ENCODE measurements at places on chromosomes 16 and 17.

- peaks cover 2% of the 10 kb centered on the region for H3K4me1 ChIP-seq
- peaks cover 12% of the 10 kb centered on the region for H3K27me3 ChIP-seq
- H3K27ac ChIP-seq = no peak overlapping the region
- no peak overlapping the region for H3K4me3 ChIP-seq
- no peak for DNase-seq
Observed at GRCh38 chr17:82736511-82737185, 1.2 kb downstream of the FN3K start.

- no peak overlapping the region for H3K4me3 ChIP-seq
- H3K27ac ChIP-seq = no peak overlapping the region
- peak; percentile 14 for DNase-seq
- no peaks in the 10 kb centered on the region for H3K4me1 ChIP-seq
- H3K36me3 ChIP-seq = no peaks in the 10 kb centered on the region
Observed at GRCh38 chr16:49592546-49593423, 219.2 kb downstream of the C16orf78 start.

- no peak overlapping the region for H3K27ac ChIP-seq
- H3K27me3 ChIP-seq = no peaks in the 10 kb centered on the region
- H3K36me3 ChIP-seq = no peaks in the 10 kb centered on the region
- no peak for DNase-seq
Observed at GRCh38 chr16:55467898-55468297, 11.1 kb upstream of the MMP2 start.

DNA sequence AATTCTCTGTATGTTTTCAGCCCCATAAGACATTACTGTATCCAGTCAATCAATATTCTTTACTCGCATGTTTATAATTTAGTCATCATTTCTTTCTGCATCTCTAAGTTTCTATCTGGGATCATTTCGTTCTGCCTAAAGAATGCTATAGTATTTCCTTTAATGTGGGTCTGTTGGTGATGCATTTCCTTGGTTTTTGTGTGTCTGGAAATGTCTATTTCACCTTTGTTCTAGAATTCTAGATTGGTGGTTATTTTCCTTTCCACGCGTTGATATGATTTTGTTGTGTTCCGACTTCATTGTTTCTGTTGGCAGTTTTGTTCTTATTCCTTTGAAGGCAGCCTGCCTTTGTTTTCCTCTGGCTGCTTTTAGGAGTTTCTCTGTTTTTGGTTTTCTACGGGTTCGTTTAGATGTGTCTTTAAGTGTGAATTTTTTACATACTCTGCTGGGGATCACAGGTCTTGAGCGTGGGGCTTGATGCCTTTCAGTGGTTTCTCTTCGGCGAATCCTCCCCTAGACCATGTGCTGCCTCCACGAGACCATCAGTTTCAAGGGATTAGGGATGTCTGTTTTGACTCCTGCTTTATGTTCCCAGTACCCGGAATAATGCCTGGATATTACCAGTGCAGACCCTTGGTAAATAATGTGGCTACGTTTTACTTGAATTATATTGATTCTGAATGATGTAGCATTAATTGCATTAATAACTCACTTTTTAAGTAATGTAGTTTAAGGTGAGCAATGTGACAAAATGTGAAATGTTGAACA lies 23.5 kb downstream of the POLR3E start:
- H3K27ac ChIP-seq = no peak overlapping the region
- H3K36me3 ChIP-seq = peaks cover 85% of the 10 kb centered on the region
- H3K27me3 ChIP-seq = no peaks in the 10 kb centered on the region
- no peaks in the 10 kb centered on the region for H3K4me1 ChIP-seq
- no peak overlapping the region for H3K4me3 ChIP-seq
- no peak for DNase-seq

DNA sequence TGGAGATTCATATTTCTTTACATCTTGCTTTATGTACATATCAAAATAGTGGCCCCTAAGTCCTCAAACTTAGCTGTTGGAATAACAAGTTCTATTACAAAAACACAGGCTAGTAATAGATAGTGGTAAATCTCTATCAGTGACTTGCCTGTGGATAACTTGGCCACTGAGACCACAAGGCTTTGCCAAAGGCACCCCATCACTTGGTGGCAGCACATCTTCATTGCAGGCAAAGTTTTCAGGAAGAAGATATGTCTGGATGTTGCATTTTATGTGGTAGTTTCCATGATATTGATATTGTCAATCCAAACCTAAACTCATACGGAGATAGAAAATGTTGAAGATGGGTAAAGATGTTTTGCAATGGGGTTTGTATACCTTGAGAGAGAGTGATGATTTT lies 58.5 kb downstream of the KNOP1 start:
- no peaks in the 10 kb centered on the region for H3K4me1 ChIP-seq
- no peak for DNase-seq
- H3K27me3 ChIP-seq = no peaks in the 10 kb centered on the region
- peaks cover 24% of the 10 kb centered on the region for H3K36me3 ChIP-seq
- no peak overlapping the region for H3K4me3 ChIP-seq
- H3K27ac ChIP-seq = no peak overlapping the region

GRCh38 chr17:5585836-5586521 lies 1.7 kb upstream of the NLRP1 start:
- peak overlapping the region; percentile 87 for H3K27ac ChIP-seq
- no peak for DNase-seq
- H3K4me1 ChIP-seq = peaks cover 60% of the 10 kb centered on the region
- H3K27me3 ChIP-seq = no peaks in the 10 kb centered on the region
- H3K36me3 ChIP-seq = peaks cover 16% of the 10 kb centered on the region

DNA sequence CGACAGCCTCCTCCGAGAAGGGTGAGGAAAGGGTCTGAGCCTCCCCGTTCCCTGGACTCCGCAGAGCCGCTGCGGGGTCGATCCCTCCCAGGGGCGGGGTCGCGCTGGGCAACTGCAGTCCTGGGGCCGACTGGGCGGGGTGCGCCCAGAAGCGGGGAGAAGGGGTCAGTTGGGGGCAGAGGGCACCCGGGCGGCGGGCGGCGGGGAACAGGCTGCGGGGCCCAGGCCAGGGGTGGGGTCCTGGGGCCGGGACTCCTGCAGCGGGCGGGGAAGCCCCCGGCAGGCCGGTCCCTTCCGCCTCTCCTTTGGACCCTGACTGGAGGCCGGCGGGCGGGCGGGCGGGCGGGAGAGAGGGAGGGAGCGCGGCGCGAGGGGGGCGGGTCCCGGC lies 352 bp downstream of the GGNBP2 start:
- no peaks in the 10 kb centered on the region for H3K27me3 ChIP-seq
- no peak for DNase-seq
- no peaks in the 10 kb centered on the region for H3K36me3 ChIP-seq
- peak overlapping the region; percentile 97 for H3K27ac ChIP-seq
- peak overlapping the region; percentile 96 for H3K4me3 ChIP-seq

- H3K36me3 ChIP-seq = no peaks in the 10 kb centered on the region
- H3K27ac ChIP-seq = no peak overlapping the region
- H3K27me3 ChIP-seq = no peaks in the 10 kb centered on the region
- DNase-seq = no peak
Observed at GRCh38 chr17:34651402-34651811, 72.0 kb downstream of the TMEM132E start.

GRCh38 chr16:3097266-3097665 lies 1.8 kb downstream of the ZSCAN10 start:
- no peaks in the 10 kb centered on the region for H3K36me3 ChIP-seq
- no peaks in the 10 kb centered on the region for H3K27me3 ChIP-seq
- H3K4me1 ChIP-seq = peaks cover 50% of the 10 kb centered on the region
- no peak overlapping the region for H3K4me3 ChIP-seq
- H3K27ac ChIP-seq = no peak overlapping the region

GRCh38 chr17:57158325-57158724 lies 73.3 kb downstream of the AKAP1 start:
- H3K4me3 ChIP-seq = no peak overlapping the region
- no peak for DNase-seq
- H3K4me1 ChIP-seq = peaks cover 19% of the 10 kb centered on the region
- no peaks in the 10 kb centered on the region for H3K36me3 ChIP-seq

GRCh38 chr16:49649013-49649765 lies 206.7 kb downstream of the ZNF423 start:
- DNase-seq = no peak
- no peaks in the 10 kb centered on the region for H3K27me3 ChIP-seq
- H3K4me1 ChIP-seq = no peaks in the 10 kb centered on the region
- H3K4me3 ChIP-seq = no peak overlapping the region
- no peaks in the 10 kb centered on the region for H3K36me3 ChIP-seq

GRCh38 chr16:86371083-86371803 lies 139.1 kb upstream of the FOXF1 start:
- H3K27ac ChIP-seq = no peak overlapping the region
- DNase-seq = no peak
- no peaks in the 10 kb centered on the region for H3K27me3 ChIP-seq
- H3K36me3 ChIP-seq = no peaks in the 10 kb centered on the region
- H3K4me3 ChIP-seq = no peak overlapping the region
- H3K4me1 ChIP-seq = no peaks in the 10 kb centered on the region

GRCh38 chr17:40168262-40168832 lies 8.9 kb upstream of the RAPGEFL1 start:
- peak; percentile 44 for DNase-seq
- H3K4me3 ChIP-seq = no peak overlapping the region
- peaks cover 97% of the 10 kb centered on the region for H3K36me3 ChIP-seq
- no peaks in the 10 kb centered on the region for H3K27me3 ChIP-seq
- H3K27ac ChIP-seq = peak overlapping the region; percentile 33

- peaks cover 100% of the 10 kb centered on the region for H3K36me3 ChIP-seq
- H3K4me1 ChIP-seq = no peaks in the 10 kb centered on the region
- H3K27ac ChIP-seq = no peak overlapping the region
- H3K4me3 ChIP-seq = no peak overlapping the region
- DNase-seq = no peak
Observed at GRCh38 chr16:85667841-85668413, 20.8 kb downstream of the GINS2 start.

GRCh38 chr17:16052486-16052885 lies 52.9 kb downstream of the TTC19 start:
- H3K36me3 ChIP-seq = peaks cover 59% of the 10 kb centered on the region
- DNase-seq = no peak
- no peak overlapping the region for H3K27ac ChIP-seq
- no peaks in the 10 kb centered on the region for H3K4me1 ChIP-seq
- H3K27me3 ChIP-seq = no peaks in the 10 kb centered on the region
- H3K4me3 ChIP-seq = no peak overlapping the region

DNA sequence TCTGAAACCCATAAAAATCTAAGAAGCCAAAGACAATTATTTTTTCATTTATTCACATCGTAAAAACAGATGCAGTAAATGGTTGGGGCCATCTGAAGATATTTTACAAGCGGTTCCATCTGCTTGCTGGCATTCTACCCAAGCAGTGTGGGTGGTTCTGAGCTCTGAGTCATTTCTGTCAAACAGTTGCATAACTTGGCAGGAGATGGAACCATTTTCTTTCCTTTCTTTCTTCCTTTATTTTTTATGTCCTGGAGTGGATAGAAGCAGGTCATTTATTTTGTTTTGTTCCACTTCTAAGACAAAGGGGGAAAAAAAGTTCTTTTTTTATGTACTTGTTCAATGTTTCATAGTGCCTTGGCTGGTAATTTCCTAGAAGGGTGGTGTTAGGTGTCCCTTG lies 1151.9 kb upstream of the GOT2 start:
- no peak overlapping the region for H3K4me3 ChIP-seq
- no peaks in the 10 kb centered on the region for H3K36me3 ChIP-seq
- no peaks in the 10 kb centered on the region for H3K27me3 ChIP-seq
- no peaks in the 10 kb centered on the region for H3K4me1 ChIP-seq
- H3K27ac ChIP-seq = no peak overlapping the region
- DNase-seq = no peak

DNA sequence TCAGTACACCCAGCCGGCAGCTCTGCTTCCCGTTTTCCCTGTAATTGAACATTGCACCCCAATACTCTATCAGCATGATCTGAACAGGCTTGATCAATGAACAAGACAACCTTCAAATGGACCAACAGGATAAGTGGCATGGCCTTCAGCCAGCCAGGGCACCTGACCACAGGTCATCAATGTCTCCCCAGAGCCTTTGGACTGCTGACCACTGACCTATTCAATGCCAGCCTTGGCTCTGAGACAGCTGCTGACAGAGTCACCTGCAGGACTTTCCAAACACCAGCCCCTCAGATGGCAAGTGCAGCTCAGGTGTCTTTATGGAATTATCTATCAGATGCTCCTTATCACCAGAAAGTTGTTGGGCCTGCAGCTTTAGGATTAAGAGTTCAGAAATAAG lies 462.9 kb upstream of the ASIC2 start:
- peaks cover 11% of the 10 kb centered on the region for H3K27me3 ChIP-seq
- H3K4me1 ChIP-seq = no peaks in the 10 kb centered on the region
- no peak overlapping the region for H3K27ac ChIP-seq
- no peaks in the 10 kb centered on the region for H3K36me3 ChIP-seq

DNA sequence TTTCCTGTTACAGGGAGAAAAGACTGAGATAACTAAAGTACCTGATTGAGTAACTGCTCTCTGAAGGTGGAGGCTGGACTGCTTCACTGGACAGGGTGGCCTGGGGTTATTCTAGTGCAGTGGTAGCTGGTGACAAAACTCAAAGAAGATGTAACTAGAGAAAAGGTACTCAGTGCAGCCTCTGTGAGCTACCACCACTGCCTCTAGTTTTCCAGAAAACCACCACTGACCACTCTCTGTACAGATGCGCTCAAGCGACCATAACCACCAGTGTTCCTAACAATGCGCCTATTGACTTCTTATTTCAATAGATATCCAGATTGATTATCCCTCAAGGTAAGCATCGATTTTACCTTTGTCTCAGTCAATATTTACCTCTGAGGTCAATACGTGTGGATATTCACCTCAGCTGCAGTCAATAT lies 492.2 kb downstream of the WWOX start:
- H3K27ac ChIP-seq = no peak overlapping the region
- DNase-seq = no peak
- no peak overlapping the region for H3K4me3 ChIP-seq
- H3K36me3 ChIP-seq = no peaks in the 10 kb centered on the region
- no peaks in the 10 kb centered on the region for H3K27me3 ChIP-seq

DNA sequence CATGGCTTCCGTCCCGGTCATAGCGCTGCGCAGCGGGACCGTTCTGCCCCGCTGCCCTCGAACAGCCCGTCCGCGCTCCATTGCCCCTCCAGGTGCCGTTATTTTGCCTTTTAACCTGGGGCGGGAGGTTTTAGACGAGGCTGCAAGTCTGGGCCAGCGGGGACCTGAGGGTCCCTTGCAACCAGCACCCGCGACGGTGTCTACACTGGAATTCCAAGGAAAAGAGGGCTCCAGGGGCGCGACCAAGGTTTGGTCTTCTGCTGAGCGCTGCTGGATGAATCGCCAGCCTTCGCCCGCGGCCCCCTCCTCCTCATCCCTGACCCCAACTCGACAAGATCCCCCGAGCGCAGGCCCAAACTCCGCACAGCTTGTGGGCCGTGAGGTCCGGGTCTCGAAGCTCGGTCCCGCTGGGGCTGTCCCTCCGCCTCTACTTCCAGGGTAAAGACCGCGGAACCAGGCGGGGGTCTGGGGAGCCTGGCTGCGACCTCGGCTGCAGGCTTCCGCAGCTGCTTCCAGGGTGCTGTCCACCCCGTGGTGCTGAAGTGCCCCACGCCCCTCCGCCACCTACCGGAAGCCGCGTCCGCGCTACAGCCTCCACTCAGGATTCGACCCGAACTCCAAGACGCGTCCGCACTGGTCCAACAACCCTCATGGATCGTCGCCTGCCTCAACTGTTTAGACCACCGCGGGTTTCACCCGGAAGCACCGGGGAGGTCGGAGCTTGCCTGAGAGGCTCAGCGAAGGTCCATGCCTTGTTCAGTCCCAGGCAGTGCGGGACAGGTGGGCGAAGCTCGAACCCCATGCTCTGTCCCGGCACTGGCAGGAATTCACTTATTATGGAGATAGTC lies 10.1 kb upstream of the CA4 start:
- H3K4me1 ChIP-seq = peaks cover 50% of the 10 kb centered on the region
- H3K27me3 ChIP-seq = peaks cover 47% of the 10 kb centered on the region
- no peak overlapping the region for H3K4me3 ChIP-seq
- DNase-seq = peak; percentile 62

GRCh38 chr17:17568772-17569195 lies 22.7 kb downstream of the PEMT start:
- no peaks in the 10 kb centered on the region for H3K27me3 ChIP-seq
- H3K36me3 ChIP-seq = no peaks in the 10 kb centered on the region
- no peak overlapping the region for H3K4me3 ChIP-seq
